MCF 10A (cell line): ENCODE measurements at places on chromosomes 11 and 22. TPM values are rescaled to one million over a fixed set of nuclear protein-coding genes. Genes with fewer than 3 reads are reported as not detected.

HEPHL1 gene
- not detected in 2 replicates for total RNA-seq

PCSK7 gene
- 58.6 and 61.8 TPM in 2 replicates for total RNA-seq

RAB36 gene
- 8.5 and 8.8 TPM in 2 replicates for total RNA-seq

TRIM29 gene
- 60.9 and 93.4 TPM in 2 replicates for total RNA-seq

NADSYN1 gene
- 73.6 and 76.2 TPM in 2 replicates for total RNA-seq

ANO5 gene
- not detected in 2 replicates for total RNA-seq

RCN1 gene
- total RNA-seq, result 155 and 158 TPM in 2 replicates

GAB4 gene
- total RNA-seq, result not detected in 2 replicates

- H3K4me3 ChIP-seq, result no peak overlapping the region
- peak; percentile 53 for DNase-seq
- H3K27me3 ChIP-seq, result peaks cover 30% of the 10 kb centered on the region
- H3K27ac ChIP-seq, result no peak overlapping the region
- H3K4me1 ChIP-seq, result no peaks in the 10 kb centered on the region
Measured at GRCh38 chr11:130979386-130979972, 63.2 kb upstream of the SNX19 start.

GRCh38 chr11:129319751-129320150 lies 55.9 kb upstream of the BARX2 start:
- no peak overlapping the region for H3K27ac ChIP-seq
- no peaks in the 10 kb centered on the region for H3K4me1 ChIP-seq
- no peak overlapping the region for H3K4me3 ChIP-seq
- no peaks in the 10 kb centered on the region for H3K27me3 ChIP-seq

- H3K36me3 ChIP-seq, result peaks cover 21% of the 10 kb centered on the region
- peaks cover 6% of the 10 kb centered on the region for H3K4me1 ChIP-seq
- no peaks in the 10 kb centered on the region for H3K27me3 ChIP-seq
- H3K27ac ChIP-seq, result no peak overlapping the region
- peak; percentile 77 for DNase-seq
- H3K4me3 ChIP-seq, result no peak overlapping the region
Measured at GRCh38 chr11:61860054-61860903, 31.1 kb downstream of the FADS3 start.

DNA sequence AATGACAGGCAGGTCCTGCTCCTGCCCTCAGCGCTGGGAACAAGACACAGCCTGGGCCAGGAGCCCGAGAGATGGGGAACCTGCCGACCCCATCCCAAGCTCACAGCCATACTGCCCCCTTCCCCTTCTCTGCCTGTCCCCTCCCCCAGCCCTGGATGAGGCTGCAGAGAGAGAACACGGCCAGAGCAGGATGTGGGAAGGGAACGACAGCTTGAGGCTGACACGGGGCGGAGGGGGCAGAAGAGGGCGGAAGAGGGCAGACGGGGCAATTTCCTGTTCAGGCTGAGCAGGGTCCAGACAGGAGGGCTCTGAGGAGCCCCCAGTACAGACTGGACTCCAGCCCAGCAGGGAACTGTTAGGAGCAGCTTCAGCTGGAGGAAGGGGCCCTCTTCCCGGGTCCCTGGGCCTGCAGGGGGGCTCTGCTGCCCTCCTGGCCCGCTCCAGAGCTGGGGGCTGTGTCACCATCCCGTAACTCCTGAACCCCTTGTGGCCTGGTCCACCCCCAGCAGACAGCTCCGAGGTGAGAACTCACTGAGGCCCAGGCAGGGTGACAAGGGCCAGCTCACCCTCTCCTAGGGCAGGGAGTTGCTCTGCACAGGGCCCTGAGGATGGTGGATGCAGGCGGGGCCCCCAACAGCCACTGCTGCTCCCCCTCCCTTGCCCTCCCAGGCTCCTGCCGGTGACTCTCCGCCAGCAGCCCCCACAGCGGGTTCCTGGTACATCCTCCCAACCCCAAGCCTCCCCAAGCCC lies 5.7 kb downstream of the CTSD start:
- no peak overlapping the region for H3K27ac ChIP-seq
- peaks cover 10% of the 10 kb centered on the region for H3K4me1 ChIP-seq
- H3K4me3 ChIP-seq, result no peak overlapping the region
- no peaks in the 10 kb centered on the region for H3K27me3 ChIP-seq
- no peak for DNase-seq
- H3K36me3 ChIP-seq, result peaks cover 53% of the 10 kb centered on the region

DNA sequence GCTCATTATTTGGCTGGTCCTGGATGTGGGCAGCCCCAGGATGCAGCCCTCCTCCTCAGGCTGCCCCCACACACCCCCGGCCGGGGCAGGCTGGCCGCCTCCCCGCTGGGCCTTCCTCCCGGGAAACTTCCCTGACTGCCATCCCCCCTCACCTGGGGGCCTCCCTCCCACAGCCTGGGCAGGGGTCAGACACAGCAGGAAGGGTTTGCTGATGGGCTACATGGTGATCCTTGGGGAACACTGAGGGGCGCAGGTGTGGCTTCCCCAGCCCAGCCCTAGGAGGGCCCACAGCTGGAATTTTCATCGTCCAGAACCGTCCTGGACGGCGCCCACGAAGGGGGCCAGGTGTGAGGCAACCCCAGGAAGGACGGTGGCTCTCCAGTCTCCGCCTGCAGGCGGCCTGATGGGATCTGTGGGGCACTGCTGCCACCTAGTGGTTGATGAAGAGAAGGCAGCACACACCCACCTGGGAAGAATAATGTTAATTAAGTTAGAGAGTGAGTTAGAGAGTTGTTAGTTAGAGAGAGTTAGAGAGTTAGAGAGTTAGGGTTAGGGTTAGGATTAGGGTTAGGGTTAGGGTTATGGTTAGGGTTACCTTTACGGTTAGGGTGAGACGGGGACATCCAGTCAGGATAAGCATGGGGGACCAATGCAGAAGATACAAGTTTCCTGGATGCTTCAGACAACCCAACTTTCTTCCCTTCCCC lies 75.9 kb upstream of the PRR5 start:
- no peak overlapping the region for H3K4me3 ChIP-seq
- no peak overlapping the region for H3K27ac ChIP-seq
- H3K27me3 ChIP-seq, result peaks cover 27% of the 10 kb centered on the region
- no peaks in the 10 kb centered on the region for H3K4me1 ChIP-seq
- peak; percentile 67 for DNase-seq

DNA sequence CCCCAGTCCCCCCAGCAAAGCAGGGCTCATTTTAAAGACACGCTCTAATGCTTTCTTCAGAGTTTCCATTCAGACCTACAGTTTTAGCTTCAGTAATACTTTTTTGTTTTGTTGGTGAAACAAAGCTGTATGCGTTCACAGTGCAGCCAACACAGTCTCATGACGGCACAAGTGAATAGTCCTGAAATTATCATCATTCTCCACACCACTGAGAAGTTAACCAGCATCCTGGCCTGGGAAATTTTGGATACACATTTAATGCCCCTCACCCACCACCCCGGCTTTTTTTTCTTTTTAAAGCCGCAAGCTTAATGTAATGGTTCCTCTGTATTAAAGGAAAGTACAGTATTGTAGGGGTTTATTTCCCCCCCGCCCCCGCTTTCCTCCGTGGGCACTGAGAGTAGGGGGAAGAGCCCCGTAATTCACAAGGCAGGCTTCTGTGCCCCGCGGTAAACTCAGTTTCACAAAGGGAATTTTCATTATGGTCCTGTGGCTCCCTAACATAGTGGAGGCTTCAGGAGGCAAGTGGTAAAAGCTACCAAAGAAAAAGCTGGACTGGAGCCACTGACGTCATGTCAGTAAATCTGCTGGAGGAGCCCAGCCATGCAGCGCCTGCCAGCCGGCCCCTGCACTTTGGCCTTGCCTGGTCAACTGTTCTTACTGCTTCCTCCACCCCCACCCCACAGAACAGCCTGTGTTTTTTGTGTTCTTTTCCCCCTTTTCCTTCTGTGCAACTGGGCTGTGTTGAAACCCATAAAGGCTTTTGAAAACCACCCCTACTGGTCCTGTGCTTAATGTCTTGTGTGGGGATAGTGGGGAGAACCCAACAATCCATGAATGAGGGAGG lies 18.2 kb downstream of the TEAD1 start:
- peak; percentile 94 for DNase-seq
- peak overlapping the region; percentile 94 for H3K27ac ChIP-seq
- H3K27me3 ChIP-seq, result no peaks in the 10 kb centered on the region
- peak overlapping the region; percentile 62 for H3K4me3 ChIP-seq

DNA sequence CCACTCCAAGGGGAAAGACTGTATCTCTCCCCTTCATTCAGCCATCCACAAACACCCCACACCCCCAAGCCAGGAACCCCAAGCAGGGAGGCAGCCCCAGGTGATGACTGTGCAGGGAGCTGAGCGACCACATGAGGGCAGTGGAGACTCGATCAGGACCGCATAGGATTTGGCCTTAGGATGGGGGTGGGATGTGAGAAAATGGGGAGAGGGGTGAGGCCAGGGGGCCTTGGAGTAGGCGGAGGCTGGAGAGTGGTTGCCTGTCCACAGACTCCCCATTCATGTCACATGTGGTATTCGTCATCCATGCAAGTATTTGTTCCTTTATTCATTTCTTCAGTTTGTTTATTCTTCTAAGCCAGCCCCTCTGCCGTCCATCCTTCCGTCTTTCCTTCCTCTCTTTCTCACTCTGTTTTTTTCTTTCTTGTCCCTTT lies 2.7 kb upstream of the RHOD start:
- no peak overlapping the region for H3K4me3 ChIP-seq
- no peaks in the 10 kb centered on the region for H3K27me3 ChIP-seq
- H3K27ac ChIP-seq, result peak overlapping the region; percentile 85
- H3K4me1 ChIP-seq, result peaks cover 20% of the 10 kb centered on the region

- no peak overlapping the region for H3K27ac ChIP-seq
- no peaks in the 10 kb centered on the region for H3K4me1 ChIP-seq
- DNase-seq, result peak; percentile 24
- H3K36me3 ChIP-seq, result no peaks in the 10 kb centered on the region
Measured at GRCh38 chr11:58914821-58915543, 24.3 kb upstream of the GLYATL1 start.

DNA sequence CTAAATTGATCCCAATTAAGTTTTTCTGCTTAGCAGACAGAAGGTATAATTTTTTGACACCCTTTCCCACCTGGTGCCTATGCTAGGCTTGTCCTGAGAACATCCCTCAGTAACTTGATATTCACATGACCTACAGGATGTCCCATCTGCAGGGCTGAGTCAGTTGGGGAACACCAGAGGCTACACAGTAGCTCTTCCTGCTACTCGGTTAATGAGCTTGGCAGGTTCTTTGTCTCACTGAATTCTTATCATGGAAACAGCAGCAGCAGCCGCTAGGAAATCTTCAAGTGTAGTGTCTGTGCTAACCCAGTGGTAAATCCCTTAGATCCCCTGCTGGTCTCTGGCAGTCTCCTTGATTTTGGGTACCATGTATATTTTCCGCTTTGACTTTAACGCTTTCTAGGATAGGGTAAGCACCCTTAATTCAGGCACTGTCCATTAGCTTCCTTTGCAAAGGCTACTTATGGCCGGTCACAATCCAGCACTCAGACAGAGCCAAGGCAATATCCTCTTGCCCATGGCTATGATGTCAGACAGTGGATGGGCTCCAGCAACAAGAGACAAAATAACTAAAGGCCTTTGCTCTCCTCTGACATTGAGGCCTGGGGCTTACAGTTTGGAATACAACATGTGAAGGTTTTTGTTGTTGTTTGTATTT lies 8.5 kb downstream of the MRPL16 start:
- no peak for DNase-seq
- H3K4me1 ChIP-seq, result no peaks in the 10 kb centered on the region
- no peaks in the 10 kb centered on the region for H3K27me3 ChIP-seq
- no peak overlapping the region for H3K4me3 ChIP-seq
- peaks cover 34% of the 10 kb centered on the region for H3K36me3 ChIP-seq

GRCh38 chr22:38451864-38452263 lies 3.1 kb downstream of the KCNJ4 start:
- peaks cover 48% of the 10 kb centered on the region for H3K27me3 ChIP-seq
- peaks cover 12% of the 10 kb centered on the region for H3K4me1 ChIP-seq
- no peak overlapping the region for H3K27ac ChIP-seq

GRCh38 chr11:130391711-130392110 lies 36.7 kb downstream of the ADAMTS8 start:
- no peak overlapping the region for H3K4me3 ChIP-seq
- peaks cover 50% of the 10 kb centered on the region for H3K27me3 ChIP-seq

GRCh38 chr22:46879083-46879482 lies 116.6 kb downstream of the TBC1D22A start:
- no peak overlapping the region for H3K4me3 ChIP-seq
- peaks cover 6% of the 10 kb centered on the region for H3K36me3 ChIP-seq
- H3K4me1 ChIP-seq, result peaks cover 4% of the 10 kb centered on the region
- H3K27me3 ChIP-seq, result no peaks in the 10 kb centered on the region
- H3K27ac ChIP-seq, result no peak overlapping the region

DNA sequence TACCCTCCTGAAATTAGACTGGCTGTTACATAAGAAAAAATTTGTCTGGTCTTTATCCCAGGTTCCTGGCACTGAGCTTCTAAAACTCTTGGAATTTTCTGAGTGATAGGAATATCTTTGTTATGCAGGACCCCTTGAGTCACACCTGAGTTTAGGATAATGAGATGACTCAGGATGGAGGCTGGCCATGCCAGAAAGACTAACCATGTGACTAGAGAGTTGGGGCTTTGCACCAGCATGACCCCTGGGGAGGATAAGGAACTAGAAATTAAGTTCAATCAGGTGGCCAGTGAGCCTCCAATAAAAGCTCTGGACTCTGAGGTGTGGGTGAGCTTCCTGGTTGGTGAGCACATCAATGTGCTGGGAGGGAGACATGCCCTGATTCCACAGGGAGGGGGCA lies 88.1 kb downstream of the XRRA1 start:
- no peaks in the 10 kb centered on the region for H3K27me3 ChIP-seq
- H3K4me1 ChIP-seq, result no peaks in the 10 kb centered on the region
- DNase-seq, result no peak
- no peak overlapping the region for H3K27ac ChIP-seq

DNA sequence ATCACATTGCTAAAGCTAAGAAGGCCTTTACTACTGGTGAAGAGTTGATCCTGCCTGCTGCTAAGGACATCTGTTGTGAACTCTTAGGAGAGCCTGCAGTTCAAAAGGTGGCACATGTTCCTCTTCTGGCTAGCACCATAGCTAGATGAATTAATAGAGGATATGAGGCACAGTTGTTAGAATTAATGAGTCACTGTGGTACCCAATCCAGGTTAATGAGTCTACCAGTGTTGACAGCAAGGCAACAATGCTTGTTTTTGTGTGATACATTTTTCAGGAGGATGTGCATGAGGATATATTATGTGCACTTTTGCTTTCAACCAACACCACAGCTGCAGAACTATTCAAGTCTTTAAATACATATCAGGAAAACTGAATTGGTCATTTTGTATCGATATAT lies 12.0 kb downstream of the C11orf58 start:
- no peak overlapping the region for H3K27ac ChIP-seq
- no peaks in the 10 kb centered on the region for H3K27me3 ChIP-seq
- H3K4me1 ChIP-seq, result peaks cover 9% of the 10 kb centered on the region
- DNase-seq, result no peak

- H3K36me3 ChIP-seq, result peaks cover 14% of the 10 kb centered on the region
- DNase-seq, result no peak
- no peak overlapping the region for H3K4me3 ChIP-seq
Measured at GRCh38 chr11:43845816-43846215, 34.8 kb upstream of the ALKBH3 start.

DNA sequence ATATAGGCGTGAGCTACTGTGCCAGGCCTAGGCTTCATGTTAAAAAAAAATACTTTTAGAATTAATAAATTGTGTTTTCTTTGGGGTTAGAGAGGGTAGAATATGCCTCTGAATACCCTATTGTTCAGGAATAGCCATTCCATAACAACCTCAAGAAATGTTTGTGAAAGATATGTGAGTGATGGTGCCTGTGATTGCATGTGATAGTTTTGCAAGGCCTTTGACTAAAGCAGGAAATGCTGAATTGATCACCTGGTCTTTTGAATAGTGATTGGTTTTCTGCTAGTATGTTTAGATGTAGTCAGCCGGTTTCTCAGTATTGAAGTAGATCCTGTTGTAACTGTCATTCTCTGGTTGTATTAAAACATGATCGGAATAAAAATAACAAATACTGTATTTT lies 73.4 kb downstream of the UVRAG start:
- H3K36me3 ChIP-seq, result peaks cover 23% of the 10 kb centered on the region
- H3K27ac ChIP-seq, result no peak overlapping the region
- no peaks in the 10 kb centered on the region for H3K27me3 ChIP-seq

GRCh38 chr11:103476874-103477273 lies 367.6 kb downstream of the DYNC2H1 start:
- no peaks in the 10 kb centered on the region for H3K4me1 ChIP-seq
- no peak overlapping the region for H3K27ac ChIP-seq
- no peak overlapping the region for H3K4me3 ChIP-seq
- no peaks in the 10 kb centered on the region for H3K27me3 ChIP-seq
